Urinary bladder (tissue), 4 donors: ENCODE measurements at places on chromosomes 5 and 9. TPM values are rescaled to one million over a fixed set of nuclear protein-coding genes. Genes with fewer than 3 reads are reported as not detected.

Gene TXN
- 90.6 TPM for total RNA-seq

Gene TIGD6
- 4.8 TPM for total RNA-seq

Gene FPGS
- 18.6 TPM for total RNA-seq

Gene TMEM171
- not detected for total RNA-seq

Gene SPINK5
- total RNA-seq = 0.21 TPM

Gene INSL6
- total RNA-seq = not detected

Gene ANKRD20A1
- total RNA-seq = 1.6 TPM

Gene ARID3C
- not detected for total RNA-seq

Gene IRX2
- total RNA-seq = 0.58 TPM

Gene GABRA6
- not detected for total RNA-seq

Gene CAMK4
- 30.9 TPM for total RNA-seq

Gene CFAP90
- total RNA-seq = 0.21 TPM

Gene SPINK4
- total RNA-seq = not detected

Gene PCDHA7
- 0.26 TPM for total RNA-seq

Gene FGD3
- total RNA-seq = 7.4 TPM

Gene NPR3
- 21.7 TPM for total RNA-seq

Gene SETD9
- 4.8 TPM for total RNA-seq

Gene LRRC70
- total RNA-seq = 18.1 TPM

Gene CREBRF
- 56.4 TPM for total RNA-seq

Gene CMYA5
- 25.4 TPM for total RNA-seq

Gene TOR4A
- 2.0 TPM for total RNA-seq

Gene LVRN
- total RNA-seq = 2.8 TPM

Gene ZNF883
- total RNA-seq = 2.9 TPM

Gene CDX1
- total RNA-seq = 0.21 TPM

Gene SOHLH1
- not detected for total RNA-seq

Gene TMEM232
- 7.0 TPM for total RNA-seq

Gene TAF11L10
- total RNA-seq = not detected

Gene SLC44A1
- 57.4 TPM for total RNA-seq
